ENCODE measurements at places on chromosomes 12 and 14. TPM values are rescaled to one million over a fixed set of nuclear protein-coding genes. Genes with fewer than 3 reads are reported as not detected.
A peak's percentile ranks its signal among the peaks of the same experiment; 100 is the strongest.

DNA sequence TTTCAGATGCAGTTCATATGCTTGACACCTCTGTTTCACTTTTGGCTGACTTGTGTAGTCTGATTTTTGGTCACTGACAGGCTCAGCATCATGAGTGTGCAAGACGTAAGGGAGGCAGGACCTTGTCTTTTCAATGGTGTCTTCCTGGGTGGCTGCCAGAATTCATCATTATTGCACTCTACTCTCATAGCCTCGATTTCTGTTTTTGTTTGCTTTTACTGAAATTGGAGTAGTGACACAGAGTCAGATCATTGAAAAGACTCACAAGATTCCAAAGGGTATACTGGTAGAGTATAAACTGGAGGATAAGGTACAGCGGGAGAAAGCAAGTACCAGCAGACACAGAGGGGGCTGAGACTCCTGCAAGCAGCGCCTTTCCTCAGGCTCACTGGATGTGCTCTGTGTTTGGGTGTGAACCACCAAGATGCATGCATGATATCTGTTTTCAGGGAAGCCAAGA is 126.3 kb upstream of the FGD4 start:
- DNase-seq: peak; percentile 17

- no peak for DNase-seq
These were observed 14.0 kb upstream of the CRY1 start for GRCh38 chr12:107107381-107107780.

DNA sequence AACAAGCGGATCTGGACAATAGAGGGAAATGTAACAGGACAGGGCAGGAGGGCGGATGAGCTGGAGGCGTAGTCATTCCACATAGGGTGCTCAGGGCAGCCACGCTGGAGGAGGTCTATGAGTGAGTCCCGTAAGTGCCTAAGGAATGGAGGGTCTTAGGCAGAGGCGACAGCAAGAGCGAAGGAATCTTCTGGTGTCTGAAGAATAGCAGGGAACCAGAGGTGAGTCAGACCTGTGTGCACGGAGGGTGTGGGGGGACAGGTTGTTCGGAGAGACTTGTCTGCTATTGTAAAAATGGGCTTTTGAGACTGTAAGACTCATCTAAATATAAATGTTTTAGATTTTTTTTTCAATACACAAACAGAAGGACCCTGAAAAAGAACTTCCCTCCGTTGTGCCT is 70.6 kb downstream of the SETD3 start:
- DNase-seq: no peak

GRCh38 chr14:79284621-79285020 is 926.7 kb downstream of the DIO2 start:
- DNase-seq: no peak

Gene SCNN1A
- total RNA-seq: under 0.01 TPM

Data from fibroblast of the aortic adventitia (primary cell).